ENCODE measurements at places on chromosomes 7 and 10.

DNA sequence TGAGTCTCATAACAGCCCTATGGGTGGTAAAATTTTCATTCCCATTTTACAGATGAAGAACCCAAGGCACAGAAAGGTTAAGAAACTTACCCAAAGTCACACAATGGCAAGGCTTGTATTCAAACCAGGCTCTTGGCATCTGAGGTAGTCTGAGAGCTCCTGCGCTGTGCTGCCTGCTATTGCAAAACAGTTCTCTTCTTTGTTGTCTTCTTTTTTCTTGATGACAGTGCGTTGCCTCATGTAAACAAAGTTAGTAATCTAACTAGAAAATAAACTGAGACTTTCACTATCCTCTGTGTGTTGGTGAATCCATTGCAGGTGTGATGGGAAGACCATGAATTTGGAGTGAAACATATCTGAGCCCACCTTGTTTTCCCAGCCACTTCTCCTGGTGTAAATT, 240.8 kb downstream of the PTEN start:
- no peak for DNase-seq

DNA sequence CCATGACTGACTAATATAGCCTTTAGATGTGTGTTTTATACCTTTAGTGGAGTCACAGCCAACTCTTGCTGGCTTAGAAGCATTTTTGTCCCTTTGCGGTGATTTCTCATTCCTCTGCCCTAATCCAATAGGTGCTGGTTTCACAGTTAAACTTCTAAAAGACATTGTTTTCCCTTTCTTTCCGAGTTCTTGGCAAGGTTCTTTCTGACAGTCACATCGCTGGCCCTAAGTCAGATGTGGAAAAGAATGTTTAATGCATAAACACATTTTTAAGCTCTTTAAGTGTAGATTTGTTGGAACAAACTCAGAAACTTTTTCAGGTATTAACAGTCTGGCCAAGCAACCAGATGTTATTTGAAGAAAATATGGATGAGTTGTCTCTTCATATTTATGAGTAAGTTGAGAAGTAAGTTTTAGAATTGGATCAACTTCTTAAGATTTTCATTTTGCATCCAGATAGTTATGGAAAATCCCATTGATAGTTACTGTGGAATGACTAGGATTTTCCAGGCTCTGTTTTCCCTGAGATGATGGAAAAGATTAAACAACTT, 4.1 kb downstream of the EPDR1 start:
- no peak for DNase-seq

- no peak for DNase-seq
These were observed 99.2 kb downstream of the SLIT1 start for GRCh38 chr10:97086530-97086929.

GRCh38 chr10:131930586-131931330, 29.9 kb downstream of the PPP2R2D start:
- no peak for DNase-seq

- DNase-seq: no peak
These were observed 502.4 kb downstream of the GRID1 start for GRCh38 chr10:85864173-85864549.

DNA sequence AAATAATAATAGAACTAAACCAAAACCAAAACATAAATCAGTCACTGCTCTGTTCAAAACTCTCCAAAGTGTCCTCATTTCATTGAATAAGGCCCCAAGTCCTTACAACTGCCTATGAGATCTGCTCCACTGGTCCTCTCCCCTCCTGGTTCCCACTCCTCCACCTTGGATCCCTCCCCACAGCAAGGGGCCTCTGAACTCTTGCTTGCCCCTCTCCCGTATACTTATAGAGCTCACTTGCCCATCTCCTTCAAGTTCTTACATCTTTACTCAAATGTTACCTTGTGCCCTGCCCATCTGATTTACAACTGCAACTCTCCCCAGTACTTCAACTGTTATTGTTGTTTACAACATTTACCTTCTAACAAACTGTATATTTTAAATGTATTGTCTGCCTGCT, 819 bp downstream of the POLD2 start:
- DNase-seq: no peak

DNA sequence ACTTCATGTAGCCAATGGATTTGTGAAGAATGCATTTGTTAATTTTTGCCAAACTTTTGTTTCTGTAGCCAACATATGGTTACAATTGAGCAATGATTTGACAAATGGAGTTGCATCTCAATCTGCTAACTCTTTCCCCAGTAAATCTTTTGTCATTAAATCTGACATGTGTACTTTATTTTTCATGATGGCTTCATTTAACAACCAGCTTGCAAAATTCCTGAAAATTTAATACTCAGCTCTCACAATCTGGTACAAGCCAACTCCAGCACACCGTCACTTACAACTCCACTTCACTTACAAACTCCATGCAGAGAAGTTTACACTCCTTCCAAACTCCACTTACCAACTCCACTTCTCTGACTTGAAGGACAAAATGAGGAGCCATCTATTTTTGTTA, 26.5 kb upstream of the HIBADH start:
- DNase-seq: no peak

GRCh38 chr7:46281071-46281470, 360.0 kb upstream of the IGFBP3 start:
- DNase-seq: no peak

DNA sequence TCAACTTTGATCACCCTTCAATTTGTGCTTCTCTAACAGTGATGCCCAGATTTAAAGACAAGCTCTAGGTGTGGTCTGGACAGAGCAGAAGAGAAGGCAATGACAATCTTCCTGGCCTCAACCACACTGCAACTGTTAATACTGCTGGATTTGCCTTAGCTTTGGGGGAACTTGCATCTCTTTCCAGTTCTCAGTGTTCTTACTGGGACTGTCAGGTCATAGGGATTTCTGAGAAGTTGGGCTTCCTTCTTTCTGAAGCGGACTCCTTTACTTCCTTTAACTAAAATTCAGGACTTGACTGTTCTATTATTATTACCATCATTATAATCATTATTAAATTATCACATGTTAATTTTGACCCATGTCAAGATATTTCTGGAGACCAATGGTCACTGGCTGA, 80.8 kb downstream of the OSBPL3 start:
- no peak for DNase-seq

- no peak for DNase-seq
These were observed 1213.1 kb downstream of the DNAJB9 start for GRCh38 chr7:109782806-109783205.

DNA sequence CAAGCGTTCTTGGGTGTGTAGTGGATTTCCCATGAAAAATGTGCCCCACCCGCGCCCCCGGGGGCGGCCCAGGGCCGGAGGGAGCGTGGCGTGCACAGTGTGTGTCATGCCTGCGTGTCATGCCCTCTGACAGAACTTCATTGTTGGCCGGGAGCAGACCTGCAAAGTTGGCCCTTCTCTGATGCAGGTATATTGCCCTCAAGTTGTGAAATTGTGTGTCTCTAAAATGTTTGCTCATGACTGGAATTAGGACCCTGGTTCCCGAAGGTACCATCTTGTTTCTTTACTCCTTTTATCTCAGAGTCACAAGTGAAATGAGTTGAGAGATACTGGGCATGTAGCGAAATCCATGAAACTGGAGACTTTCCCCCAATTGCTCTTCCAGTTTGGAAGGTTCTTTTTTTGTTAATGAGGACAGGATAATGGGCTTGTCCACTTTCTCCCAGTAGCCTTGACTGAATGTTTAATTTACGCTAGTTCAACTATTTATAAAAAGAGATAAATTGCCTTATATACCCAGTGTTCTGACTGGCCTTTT, 26.2 kb downstream of the ADK start:
- peak; percentile 15 for DNase-seq

DNA sequence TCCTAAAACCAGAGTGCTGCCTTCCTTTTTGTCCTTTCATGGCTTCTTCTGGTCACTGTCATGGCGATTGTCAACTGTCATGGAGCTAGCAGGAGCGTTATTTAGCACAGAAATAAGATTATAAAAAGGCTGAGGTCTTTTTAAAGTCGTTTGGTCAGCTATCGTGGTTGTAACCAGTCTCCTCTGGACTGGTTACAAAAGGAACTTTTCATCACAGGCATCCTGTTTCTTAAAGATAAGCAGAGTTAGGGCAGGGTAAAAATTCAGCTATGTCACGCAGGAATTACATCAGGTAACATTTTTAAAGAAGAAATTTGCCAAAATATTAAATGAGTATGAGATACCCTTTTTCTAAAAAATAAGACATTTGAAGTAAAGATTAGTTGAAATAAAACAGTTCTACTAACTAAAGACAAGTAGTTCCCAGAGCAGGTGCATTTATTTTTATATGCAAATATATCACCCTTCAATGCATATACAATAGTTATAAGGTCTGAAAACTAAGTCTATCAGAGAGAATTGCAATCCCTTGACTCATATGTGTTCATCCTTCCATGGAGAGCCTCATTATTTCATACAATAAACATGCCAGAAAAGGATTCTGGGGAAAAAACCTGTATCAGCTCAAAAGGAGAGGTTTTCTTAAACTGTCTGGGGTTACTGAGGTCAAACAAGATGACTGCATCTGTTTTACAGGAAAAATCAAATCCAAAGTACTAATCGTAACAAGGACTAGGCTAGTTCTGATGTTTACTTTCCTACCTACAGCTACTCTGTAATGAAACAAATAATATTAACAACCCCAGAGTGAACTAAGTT, 20.9 kb downstream of the FAM24A start:
- DNase-seq: no peak

- no peak for DNase-seq
These were observed 145.7 kb upstream of the AHR start for GRCh38 chr7:17152721-17153120.

- no peak for DNase-seq
These were observed 372.1 kb upstream of the MKI67 start for GRCh38 chr10:128498378-128498730.

- no peak for DNase-seq
These were observed 1.0 kb upstream of the PAX2 start for GRCh38 chr10:100744136-100744986.

- DNase-seq: no peak
These were observed 15.7 kb downstream of the ZFAND2A start for GRCh38 chr7:1144269-1144771.

GRCh38 chr10:2887391-2888070, 179.8 kb upstream of the PFKP start:
- DNase-seq: no peak

GRCh38 chr7:130942211-130942964, 208.4 kb upstream of the KLF14 start:
- no peak for DNase-seq

- DNase-seq: no peak
These were observed 230.7 kb downstream of the VTI1A start for GRCh38 chr10:112677689-112678088.

- DNase-seq: no peak
These were observed 118.3 kb downstream of the KMT2E start for GRCh38 chr7:105132335-105132734.

DNA sequence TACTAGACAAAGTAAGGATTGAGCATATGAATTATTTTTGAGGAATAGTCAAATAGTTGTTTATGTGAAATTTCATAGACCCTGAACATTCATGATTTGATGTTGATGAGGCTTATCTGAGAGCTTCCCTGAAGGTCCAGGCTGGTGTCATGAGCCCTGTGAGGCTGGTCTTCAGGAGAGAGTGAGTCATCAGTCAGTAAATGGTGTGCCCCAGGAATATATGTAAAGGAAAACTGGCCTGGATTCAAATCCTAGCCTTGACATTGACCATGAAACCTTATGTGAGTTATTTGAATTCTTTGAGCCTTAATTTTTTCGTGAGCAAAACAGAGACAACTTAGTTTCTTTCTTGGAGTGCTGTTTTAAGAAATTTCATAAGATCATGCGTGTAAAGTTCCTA, 6.2 kb downstream of the TMEM236 start:
- DNase-seq: no peak

All from stimulated activated CD8-positive, alpha-beta memory T cell treated with anti-CD3 and anti-CD28 coated beads, Interleukin-12 subunit alpha, Interleukin-12 subunit beta, amount 100 ng/mL, for 1 hour (primary cell).